ENCODE measurements at places on chromosomes 7 and 10.

DNA sequence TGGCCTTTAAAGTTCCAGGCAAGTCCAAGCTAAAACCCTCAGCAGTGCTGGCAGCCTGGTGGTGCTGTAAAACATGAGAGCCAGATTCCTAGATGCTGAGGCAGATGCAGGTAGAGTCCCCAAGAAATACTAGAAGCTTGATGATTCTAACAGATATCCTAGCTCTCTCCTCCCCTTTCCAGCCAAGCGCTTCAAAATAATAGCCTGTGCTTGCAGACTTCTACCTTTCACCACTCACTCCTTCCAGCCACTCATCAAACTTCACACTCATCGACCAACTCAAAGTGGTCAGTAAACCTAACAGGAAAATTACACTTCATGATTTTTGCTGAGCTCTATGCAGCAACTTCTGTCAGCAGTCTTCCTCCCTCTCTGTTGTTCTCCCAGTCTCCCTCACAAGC lies 50.2 kb downstream of the LMBR1 start:
- no peak for DNase-seq

DNA sequence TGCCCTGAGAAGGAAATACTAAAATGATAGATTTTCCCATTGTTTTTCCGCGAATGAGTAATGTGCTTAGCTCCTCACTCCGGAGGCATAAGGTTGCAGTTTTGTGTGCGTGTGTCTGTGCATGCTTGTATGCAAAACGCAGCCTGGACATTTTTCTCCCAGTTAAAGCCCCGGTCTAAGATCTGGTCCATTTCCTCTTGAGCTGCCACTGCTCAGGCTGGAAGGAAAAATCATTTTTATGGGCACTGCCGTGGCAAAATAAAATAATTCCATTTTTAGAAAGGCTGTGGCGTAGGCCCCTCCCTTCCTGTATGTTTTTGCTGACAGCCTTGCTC lies 260.6 kb downstream of the WDR37 start:
- DNase-seq, result no peak

GRCh38 chr10:66180581-66181318 lies 745.1 kb upstream of the LRRTM3 start:
- peak; percentile 21 for DNase-seq

DNA sequence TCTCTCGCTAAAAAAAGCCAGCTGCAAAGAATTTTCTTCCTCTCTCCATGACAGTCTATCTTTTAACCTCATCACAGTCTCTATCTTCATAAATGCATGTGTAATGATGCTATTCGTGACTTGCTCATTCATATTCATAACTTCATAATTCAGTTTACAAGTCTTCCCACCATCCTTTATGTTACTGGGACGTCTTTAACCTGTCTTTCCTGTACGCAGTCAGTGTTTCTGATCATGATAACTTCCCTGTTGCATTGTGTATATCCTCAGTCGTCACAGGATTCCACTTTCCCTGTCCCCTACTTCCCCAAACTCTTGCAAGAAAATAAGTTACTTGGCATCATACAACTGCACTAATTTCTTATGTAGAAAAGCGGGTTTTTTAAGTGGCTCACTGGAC lies 165.6 kb upstream of the ASAH2 start:
- DNase-seq, result no peak

GRCh38 chr10:61888744-61889143 lies 12.8 kb upstream of the ARID5B start:
- DNase-seq, result peak; percentile 26

DNA sequence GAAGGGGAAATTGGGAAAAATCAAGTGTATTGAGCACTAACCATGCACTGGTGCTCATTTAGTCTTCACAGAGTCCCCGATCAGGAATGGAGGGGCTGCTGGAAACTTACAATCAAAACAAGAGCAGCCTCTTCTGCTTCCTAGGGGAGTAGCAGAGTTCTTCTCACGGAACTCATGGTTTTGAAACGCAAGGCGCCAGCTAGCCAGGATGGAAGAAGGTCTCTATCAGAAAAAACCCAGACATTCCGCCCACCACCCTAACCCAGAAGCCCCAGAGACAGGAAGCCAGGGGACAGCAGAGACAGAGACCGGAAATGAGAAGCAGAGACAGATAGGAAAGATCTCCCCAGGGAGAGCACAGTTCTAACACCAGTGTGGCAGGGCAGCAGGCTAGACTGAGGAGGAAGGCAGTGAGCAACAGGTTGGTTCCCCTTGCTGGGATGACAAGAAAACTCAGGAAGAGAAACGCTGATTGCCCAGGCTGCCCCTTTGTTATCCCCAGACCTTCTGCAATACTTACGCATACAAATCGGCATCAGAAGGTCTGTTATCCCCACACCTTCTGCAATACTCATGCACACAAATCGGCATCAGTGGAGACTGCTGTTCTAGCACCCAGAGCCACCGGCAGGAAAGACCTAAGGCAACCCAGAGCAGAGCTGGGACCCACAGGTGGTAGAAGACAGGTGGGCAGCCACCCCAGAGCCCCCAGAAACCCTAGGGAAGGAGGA lies 99.2 kb downstream of the CPXM2 start:
- no peak for DNase-seq

DNA sequence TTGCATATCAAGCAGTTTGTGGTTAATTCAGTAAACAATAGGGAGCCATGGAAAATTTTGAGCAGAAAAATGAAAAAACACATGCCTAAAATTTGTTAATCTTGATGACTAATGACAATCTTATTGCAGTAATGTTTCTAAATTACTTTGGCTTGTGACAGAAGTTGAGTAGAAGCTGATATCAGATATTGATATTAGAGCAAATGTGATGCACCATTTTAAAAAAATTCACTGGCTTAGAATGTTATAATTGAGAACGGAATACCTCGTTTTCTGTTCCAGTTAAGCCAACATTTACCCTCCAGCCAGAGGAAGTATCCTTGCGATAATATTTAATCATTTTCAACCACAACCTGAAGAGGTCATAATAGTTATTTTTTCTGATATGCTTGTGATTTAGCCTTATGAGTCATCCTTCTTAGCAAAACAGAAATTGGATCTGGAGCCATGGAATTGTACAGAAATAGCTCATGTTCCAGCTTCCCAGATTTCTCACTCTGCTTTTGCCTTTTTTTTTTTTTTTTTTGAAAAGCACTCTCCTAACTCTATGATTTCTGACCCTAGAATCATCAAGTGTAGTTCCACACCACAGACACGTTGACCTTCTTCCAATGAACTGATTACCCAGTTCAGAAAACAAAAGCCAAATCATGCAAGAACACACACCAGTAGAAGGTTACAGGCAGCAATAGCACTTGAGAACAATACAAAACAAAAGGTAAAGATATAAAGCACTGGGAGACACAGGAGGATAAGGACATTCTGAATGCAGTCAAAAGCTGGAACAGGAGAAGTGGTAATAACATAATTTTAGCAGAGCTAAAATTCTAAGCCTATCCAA lies 96.8 kb upstream of the PHYHIPL start:
- DNase-seq, result no peak

DNA sequence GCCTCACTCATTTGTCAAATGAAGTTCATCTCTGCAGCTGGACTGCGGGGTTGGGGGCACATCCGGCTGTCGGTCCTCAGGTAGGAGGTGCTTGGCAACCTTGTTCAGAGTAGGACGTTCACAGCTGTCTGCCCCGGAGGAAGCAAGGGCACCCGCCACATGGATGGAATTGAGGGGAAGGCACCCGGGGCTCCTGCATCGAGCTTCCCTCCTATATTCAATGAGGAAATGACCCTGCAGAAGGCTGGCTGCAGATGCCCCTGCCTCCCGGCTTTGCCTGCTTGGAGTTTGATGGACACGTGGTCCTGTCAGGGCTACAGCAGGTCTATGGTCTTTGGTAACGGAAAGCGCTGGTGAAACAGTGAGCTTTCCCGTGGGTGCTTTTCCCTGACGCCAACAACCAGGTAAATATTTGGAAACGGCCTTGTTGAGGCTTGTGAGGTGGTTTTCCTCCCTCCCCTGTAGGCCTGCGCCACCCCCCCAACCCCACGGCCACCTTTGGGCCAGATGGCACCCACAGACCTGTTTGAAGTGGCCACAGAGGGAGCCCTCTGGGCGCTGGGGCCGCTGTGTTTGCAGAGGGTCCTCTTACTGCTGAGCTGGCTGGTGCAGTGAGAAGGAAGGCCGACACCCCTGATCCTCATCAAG lies 32.9 kb downstream of the HTRA1 start:
- DNase-seq, result no peak

GRCh38 chr10:130179640-130180039 lies 43.4 kb downstream of the GLRX3 start:
- DNase-seq, result peak; percentile 70

- no peak for DNase-seq
Measured at GRCh38 chr7:102837802-102838201, 75.0 kb upstream of the LRRC17 start.

- no peak for DNase-seq
Measured at GRCh38 chr10:76459016-76459730, 1027.7 kb downstream of the LRMDA start.

GRCh38 chr10:124601431-124602120 lies 140.0 kb downstream of the LHPP start:
- DNase-seq, result no peak

DNA sequence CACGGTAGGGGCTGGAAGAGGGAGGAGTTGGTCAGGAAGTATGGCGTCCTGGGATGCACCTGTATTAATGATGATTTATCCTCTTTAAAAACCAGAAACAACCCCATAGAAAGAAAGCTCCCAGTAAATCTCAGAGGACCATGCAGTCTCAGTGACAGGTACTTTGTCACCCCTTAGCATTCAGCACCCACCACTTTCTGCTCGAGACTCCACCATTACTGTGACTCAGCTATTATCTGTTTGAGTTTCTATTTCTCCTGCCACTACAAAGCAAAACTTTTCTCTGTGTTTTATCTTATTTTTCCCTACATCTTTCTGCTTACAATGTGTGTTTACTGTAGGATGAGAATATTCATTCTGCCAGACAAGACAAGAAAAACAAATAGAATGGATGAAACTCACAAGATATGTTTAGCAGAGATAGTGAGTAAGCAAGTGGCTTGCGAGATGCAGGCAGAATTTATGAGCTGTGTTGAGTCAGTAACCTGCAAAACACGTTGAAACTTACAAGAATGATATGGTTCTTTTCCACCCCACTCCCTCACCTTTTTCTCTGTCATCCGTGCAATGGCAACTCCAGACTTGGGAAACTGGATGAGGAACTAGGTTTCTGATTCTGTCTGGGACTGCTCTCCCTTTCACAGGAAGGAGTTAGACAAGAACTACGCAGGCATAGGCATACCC lies 127.1 kb downstream of the AOAH start:
- no peak for DNase-seq

DNA sequence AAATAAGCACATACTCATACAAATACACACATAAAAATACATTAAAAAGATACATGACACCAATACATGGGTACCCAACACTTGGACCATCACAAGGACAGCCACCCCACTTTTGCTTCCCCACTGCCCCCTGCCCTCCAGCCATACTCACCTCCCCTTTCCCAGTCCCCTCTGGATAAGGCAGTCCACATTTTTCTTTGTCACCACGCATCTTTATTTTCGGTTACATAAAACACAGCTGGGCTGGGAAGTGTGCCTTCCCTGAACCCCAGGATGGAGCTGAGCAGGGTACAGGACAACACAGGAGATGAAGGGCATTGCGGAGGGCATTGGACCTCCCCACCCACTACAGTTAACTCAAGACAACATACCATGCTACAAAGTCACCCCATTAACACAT lies 1.1 kb upstream of the HOXA3 start:
- DNase-seq, result no peak

- DNase-seq, result peak; percentile 65
Measured at GRCh38 chr10:124689911-124690498, 54.2 kb downstream of the FAM53B start.

DNA sequence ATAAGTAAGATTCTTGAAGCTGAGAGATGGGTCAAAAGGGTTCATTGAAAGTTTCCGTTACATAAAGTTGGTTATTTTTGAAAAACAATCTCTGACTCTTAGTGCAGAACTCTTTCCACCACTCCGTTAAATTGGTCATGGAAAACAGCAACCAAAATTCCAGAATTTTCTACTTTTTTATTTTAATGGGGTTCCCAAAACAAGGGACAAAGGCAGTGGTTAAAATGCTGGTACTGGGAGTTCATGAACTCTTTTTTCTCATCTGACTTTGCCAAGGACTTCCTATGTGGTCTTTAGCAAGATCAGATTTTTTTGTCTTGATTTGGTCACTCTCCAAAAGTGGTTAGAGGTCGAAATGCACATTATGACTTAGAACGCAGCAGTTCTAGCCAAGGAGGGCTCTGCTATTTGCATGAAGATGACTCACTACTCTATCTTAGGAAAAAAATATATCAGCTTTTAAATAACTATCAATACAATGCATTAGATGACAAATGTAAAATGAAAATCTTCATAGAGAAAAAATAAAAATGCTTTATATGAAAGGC lies 145.7 kb downstream of the REEP3 start:
- no peak for DNase-seq

DNA sequence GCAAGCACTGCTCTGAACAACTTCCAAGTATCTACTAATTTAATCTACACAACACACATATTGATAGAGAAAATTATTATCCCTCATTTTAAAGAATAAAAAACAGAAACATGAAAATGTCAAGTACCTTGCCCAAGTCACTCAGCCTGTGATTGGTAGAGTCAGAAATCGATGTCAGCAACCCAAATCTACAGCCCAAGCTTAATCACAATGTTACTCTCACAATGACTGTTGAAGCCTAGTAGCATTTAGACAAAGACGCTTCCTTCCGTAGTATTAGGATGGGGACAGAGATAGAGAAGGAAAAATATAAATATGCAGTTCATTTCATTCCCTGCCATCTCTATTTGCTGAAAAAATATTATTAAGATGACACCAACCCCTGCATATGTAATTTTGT lies 242.5 kb downstream of the ELMO1 start:
- DNase-seq, result no peak

GRCh38 chr10:129877773-129878371 lies 86.2 kb downstream of the EBF3 start:
- peak; percentile 61 for DNase-seq

DNA sequence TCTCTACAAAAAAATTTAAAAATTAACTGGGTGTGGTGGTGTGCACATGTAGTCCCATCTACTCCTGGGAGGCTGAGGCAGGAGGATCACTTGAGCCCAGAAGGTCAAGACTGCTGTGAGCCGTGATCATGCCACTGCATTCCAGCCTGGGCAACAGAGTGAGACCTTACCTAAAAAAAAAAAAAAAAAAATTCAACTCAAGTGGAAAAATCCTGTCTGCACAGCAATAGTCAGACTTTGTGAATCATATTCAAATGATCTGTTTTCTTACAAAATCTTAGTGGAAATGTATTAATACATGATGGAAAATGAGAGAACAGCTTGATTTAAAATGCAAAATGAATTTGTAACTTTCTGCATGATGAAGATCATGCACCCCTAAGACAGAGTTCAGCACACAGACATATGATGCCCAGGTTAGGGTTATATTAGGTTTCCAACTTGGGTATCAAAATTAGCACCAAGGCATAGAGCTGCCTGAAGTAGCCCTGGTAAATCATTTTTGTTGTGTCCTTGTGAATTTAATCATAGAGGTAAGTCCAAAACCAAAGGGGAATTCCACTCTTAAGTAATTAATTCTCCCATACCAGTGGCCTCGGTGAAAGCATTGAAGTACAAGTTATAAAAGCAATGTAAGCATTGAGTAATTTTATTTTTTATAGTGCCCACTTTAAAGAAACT lies 93.8 kb downstream of the ADD3 start:
- DNase-seq, result no peak

GRCh38 chr7:107113866-107114265 lies 54.9 kb upstream of the HBP1 start:
- no peak for DNase-seq
